AG08396 (cell line): ENCODE measurements at places on chromosomes 3 and 15.

GRCh38 chr3:81674690-81675089 lies 86.8 kb downstream of the GBE1 start:
- no peak for DNase-seq

DNA sequence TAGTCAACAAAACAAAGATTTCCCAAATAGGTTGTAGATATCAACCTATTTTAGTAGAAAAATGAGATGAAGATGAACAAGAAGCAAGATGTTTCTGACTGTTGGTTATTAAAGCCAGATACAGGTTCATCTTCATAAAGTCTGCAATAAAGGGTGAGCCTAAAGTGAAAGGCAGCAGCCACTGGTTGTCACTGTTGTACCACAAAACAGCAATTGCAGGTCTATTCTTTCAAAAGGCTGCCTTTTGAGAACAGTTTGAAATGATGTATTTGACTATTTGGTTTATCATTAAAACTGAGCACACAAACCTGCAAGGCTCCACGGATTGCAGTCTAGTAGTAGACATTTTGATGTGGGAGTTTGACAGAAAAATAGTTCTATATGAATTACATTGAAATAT lies 543.4 kb downstream of the GBE1 start:
- DNase-seq = peak; percentile 5

DNA sequence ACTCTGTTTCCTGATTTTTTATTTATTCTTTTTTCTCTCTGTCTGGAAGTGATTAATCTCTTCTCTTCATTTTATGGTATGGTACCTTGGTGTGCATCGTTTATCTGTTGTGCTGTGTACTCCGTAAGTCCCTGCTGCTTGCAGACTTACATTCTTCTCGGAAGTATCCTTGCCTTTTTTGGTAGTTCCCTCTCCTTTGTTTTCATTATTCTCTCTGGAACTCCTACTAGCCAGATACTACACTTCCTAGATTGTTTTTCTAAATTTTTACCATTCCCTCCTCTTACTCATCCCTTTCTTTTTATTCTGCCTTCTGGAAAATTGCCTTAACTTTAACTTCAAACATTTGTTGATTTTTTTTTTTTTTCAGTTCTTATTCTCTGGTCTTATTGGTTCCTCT lies 27.2 kb downstream of the PIK3CA start:
- DNase-seq = no peak

DNA sequence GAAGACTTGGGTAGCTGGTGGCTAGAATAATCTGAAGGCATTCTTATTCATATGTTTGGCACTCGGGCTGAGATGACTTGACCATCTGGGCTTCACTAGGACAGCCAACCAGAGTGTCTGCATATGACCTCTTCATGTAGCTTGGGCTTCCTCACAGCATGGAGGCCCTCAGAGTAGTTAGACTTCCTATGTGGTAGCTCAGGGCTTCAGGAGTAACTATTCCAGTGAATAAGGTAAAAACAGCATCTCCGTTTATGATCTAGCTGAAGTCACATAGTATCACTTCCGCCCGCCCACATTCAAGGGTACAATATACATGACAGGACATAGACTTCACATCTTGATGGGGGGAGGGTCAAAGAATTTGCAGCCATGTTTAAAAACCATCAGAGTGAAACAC lies 18.9 kb upstream of the CMTM8 start:
- DNase-seq = no peak

DNA sequence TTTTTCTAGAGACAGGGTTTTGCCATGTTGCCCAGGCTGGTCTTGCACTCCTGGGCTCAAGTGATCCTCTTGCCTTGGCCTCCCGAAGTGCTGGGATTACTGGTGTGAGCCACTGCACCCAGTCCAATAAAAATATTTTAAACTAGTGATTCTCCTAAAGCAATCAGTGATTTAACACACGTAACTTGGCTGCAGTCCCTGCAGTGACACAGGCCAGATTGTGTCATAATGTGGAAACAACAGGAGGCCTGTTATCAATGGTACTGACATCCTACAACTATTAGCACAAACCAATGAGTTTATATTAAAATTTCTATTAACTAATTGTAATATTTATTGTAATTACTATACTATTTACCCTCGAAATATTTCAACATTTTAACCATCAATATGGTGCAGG lies 1.6 kb upstream of the SEC61A1 start:
- DNase-seq = no peak
